B cell (primary cell): ENCODE measurements at places on chromosomes 4 and X. TPM values are rescaled to one million over a fixed set of nuclear protein-coding genes. Genes with fewer than 3 reads are reported as not detected.

Gene PLP1
- total RNA-seq: not detected in 2 replicates

Gene SUPT20HL2
- total RNA-seq: not detected in 2 replicates

Gene KLHL4
- total RNA-seq: not detected in 2 replicates

Gene MTNR1A
- not detected in 2 replicates for total RNA-seq

Gene GAGE1
- total RNA-seq: not detected in 2 replicates

Gene GLUD2
- 0.24 and 0.42 TPM in 2 replicates for total RNA-seq

Gene EGF
- not detected in 2 replicates for total RNA-seq

Gene ITGB1BP2
- 3.7 and 4.3 TPM in 2 replicates for total RNA-seq
